GM13976 (cell line): ENCODE measurements at places on chromosomes 3 and 15.

DNA sequence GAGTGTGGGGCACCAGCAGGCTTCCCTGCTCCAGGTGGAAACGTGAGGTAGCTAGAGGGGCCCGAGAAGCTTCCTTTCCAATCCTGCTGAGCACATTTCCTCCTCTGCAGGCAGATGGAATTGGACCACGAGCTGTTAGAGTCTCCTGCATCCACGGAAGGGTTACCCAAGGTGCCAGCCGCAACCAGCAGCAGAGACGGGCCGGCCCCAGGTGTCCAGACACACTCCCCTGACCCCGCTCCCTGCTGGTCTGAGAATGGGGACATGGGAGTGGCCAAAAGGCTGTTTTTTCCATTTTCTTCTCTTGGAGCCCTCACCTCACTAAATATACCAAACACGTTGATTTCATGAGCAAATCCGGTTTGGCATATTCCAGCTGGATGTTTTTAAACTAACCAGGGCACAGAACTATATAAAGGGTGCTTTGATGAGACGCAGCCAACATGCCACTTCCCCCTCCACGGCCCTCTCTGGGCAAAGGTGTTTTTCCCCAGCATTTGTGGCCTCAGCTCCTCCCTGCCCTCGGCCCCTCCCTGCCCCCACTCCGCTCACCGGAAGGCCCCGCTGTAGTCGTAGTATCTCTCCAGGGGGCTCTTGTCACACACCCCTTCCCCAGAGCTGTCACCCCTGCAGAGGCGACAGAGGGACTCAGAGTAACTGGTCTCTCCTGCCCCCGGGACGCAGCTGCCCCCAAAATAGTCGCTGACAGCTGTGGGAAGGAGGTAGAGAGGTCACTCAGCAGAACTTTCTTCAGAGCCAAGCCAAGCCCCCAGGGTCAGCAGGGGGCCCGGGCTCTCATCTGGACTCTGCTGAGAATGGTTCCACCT is 7.0 kb downstream of the MELTF start:
- peak; percentile 36 for DNase-seq

- DNase-seq = peak; percentile 83
Measured at GRCh38 chr3:194137506-194138474, 1.8 kb downstream of the HES1 start.

- DNase-seq = no peak
Measured at GRCh38 chr3:143637133-143637532, 211.1 kb downstream of the SLC9A9 start.

DNA sequence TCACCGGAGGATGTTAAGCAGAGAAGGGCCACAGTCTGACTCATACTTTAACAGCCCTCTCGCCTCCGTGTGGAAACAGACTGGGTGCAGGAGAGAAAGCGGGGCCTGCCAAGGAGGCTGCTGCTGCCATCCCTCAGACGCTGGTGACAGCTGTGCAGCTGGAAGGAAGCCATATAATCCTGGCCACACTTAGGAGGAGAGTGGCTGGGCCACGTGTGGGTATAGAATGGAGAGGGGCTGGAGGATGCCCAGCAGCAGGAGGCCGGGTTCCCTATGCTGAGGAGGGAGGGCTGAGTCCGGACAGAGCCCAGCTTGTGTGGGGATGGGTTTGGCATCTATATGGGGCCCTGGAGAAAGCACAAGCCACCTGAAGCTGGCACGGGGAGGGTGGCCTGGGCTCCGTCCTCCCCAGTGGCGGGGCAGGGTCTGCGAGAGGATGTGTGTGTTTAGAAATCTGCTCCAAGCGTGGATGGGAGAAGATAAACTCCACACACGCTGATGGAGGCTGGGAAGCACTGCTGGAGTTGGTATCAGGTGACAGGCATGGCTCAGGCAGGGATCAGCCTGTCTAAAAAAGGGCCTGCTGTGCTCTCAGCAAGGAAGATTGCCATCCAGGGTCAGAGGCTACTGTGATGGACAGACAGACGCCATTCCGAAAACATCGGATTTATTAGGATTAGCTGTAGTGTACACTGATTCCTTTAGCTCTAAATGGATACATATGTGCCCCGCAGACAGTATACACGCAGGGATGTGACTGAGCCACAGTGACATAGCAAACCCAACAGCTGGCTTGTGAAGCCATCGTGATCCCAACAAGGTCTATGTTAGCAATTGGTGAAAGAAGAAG is 15.9 kb downstream of the ABTB1 start:
- DNase-seq = no peak

GRCh38 chr3:124273651-124274050 is 281.7 kb upstream of the ROPN1 start:
- no peak for DNase-seq

DNA sequence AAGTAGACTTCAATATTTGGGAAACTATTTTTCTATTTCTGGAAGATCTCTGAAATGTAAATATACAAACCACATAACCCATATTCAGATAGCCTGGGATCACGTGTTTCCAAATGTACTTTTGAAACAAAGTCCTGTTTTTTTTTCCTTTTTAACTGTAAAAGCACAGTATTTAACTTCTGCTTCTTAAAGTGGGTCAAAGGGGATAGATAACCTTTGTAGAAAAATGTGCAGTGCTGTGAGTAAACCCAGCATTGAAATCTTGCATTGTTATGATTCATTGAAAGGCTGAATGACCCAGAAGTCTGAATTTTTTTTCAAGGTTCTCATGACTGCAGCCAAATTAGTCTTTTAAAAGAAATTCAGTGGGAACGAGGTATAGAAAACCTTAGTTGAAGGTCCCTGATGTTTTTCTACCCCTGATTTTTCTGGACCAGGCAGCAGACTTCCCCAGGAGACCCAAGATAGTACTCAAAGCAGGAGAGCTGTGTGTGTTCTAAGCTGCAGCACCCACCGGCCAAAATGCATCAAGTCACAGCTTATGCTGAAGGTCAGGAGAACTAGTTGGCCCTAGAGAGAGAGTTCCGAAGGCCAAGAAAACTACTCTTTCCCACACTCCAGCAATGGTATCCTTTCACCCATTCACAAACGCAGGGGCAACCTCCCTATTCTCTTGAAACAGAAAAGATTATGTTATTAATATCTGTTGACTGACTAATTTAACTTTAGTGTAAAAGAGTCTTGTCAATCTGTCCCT is 43.6 kb upstream of the APH1B start:
- no peak for DNase-seq

- no peak for DNase-seq
Measured at GRCh38 chr3:148230473-148230872, 467.2 kb upstream of the AGTR1 start.

GRCh38 chr3:54574906-54575617 is 352.8 kb downstream of the LRTM1 start:
- DNase-seq = no peak

DNA sequence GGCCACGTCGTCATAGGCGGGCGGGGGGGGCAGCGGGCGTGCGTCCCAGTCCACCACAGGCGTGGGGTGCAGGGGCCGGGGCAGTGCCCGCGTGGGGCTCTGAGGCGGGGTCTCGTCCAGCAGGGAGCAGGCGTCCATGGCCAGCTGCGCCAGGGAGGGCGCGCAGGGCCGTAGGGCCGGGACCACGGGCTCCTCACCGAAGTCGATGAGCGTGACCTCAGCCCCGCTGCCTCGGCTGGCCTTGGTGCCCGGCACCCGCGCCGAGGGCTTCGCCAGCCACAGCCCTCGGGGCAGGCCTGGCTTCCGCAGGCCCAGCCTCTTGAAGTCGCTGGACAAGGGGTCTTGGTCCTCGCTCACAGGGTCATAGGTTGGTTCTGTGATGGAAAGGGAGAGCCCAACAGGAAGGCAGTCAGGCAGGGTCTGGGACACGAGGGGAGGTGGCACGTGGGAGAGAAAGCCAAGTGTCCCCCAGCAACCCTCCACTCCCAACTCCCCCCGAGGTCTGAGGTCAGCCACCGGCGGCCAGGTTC is 40.0 kb downstream of the TNK2 start:
- DNase-seq = no peak

DNA sequence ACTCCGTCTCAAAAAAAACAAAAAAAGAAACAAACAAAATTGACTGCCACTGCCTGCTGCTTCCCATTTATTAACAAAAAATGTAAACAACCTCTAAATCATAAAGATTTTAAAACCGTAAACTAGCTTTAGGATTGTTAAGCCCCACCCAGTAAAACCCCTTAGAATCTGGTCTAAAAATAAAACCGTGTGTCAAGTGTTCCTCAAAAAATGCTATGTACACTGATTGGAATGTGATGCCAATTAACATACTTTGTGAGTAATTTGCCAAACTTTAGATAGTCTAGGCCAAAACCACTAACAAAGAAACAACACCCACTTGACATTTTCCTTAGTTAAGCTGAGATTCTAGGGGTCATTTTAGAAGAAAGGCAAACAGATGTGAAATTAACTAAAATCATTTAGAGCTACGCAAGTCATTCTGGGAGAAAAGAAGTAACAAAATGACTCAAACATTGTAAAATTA is 5.3 kb downstream of the RAF1 start:
- no peak for DNase-seq
